H4 (cell line): ENCODE measurements at places on chromosomes 6 and 20. TPM values are rescaled to one million over a fixed set of nuclear protein-coding genes. Genes with fewer than 3 reads are reported as not detected.

GRCh38 chr6:104459543-104459942 lies 400.2 kb downstream of the HACE1 start:
- DNase-seq, result no peak

GRCh38 chr6:148770408-148771211 lies 23.8 kb downstream of the UST start:
- DNase-seq, result no peak

- no peak for DNase-seq
Observed at GRCh38 chr6:100695445-100695844, 185.7 kb downstream of the ASCC3 start.

DNA sequence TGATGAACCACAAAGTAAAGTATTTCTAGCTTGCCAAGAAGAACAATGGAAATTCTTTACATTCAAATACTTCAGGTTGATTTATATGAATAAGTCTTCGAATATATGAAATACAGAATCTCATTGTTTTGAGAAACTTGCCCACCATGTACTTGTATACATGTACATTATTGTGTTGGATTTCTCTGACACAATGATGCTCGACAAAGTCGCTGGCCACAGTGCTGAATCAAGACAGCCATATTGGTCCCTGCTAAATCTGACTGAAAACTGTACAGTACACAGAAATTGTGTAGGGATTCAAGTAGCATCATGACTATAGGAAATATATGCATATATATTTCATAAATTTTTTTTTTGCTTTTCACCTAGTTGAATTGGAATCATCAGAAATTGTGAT lies 13.1 kb upstream of the LIN28B start:
- peak; percentile 3 for DNase-seq

- DNase-seq, result no peak
Observed at GRCh38 chr20:60512443-60512842, 554.2 kb downstream of the CDH26 start.

PTGIS gene
- total RNA-seq, result not detected in 2 replicates

HSF2 gene
- 19.5 and 31.6 TPM in 2 replicates for total RNA-seq

GRCh38 chr6:72940265-72940664 lies 285.0 kb downstream of the KHDC1L start:
- DNase-seq, result no peak

TGM3 gene
- not detected in 2 replicates for total RNA-seq

WFDC10B gene
- not detected in 2 replicates for total RNA-seq

GRCh38 chr6:139198529-139199288 lies 63.8 kb downstream of the HECA start:
- DNase-seq, result no peak

GJA10 gene
- total RNA-seq, result not detected in 2 replicates

GRCh38 chr6:155439376-155439775 lies 16.3 kb downstream of the NOX3 start:
- no peak for DNase-seq

DNA sequence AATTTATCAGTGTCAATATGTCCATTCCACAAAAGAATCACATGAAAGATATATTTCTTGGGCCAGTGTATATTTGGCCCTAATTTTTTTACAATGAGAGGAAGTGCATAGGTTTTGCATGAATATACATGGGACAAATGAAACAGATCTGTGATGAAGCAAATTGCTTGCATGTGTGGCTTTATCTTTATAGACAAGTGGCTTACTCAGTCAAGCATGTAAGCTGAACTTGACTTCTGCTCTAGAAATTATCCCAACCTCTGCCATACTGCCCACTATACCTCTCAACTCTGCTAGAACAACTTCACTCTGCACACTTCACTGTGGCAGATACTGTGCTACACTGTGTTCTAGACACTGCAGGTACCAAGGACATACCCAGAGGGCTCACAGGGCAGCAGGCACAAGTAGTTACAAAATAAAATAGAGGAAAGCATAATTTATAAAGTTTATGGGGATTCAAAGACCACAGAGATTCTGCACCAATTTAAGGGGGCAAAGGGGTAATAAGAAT lies 349.2 kb upstream of the HSF2 start:
- no peak for DNase-seq

SLC35F1 gene
- 0.15 and 0.18 TPM in 2 replicates for total RNA-seq

DNA sequence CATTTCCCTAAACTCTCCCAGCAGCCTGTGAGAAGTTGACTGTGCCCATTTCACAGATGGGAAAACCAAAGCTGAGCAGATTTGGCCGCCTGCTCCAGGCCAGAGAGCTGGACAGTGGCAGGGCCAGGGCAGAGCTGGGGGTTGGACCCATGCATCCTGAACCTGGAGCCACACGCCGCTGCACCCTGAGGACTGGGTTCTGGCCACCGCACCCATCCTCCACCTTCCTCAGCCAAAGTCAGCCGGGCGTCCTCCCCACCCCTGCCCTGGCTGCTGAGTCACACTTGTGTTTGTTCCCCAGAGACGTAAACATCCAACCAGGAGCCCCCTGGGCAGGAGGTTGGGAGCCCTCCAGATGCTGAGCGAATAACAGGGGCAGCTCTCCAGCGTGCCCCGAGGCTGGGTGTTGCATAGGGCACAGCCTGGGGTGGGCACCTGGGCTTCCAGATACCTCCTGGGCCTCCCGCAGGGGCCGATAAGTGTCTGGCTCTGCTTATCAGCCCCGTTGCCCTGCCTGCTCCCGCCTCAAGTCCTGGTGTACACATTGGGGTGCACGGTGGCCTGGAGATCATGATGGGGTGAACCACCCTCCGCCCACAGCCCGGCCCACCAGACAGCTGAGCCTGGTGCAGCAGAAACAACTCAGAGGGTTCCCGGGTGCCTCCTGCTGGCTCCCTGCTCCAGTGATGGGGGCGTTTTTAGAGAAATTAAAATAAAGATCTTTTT lies 23.8 kb downstream of the RBM38 start:
- peak; percentile 71 for DNase-seq

ADGRF1 gene
- 0.17 TPM in 1 of 2 replicates, not detected in the other for total RNA-seq

GRCh38 chr6:26304213-26304796 lies 60.7 kb upstream of the BTN3A2 start:
- no peak for DNase-seq

GRCh38 chr6:110491644-110492317 lies 15.4 kb upstream of the SLC22A16 start:
- no peak for DNase-seq

- peak; percentile 79 for DNase-seq
Observed at GRCh38 chr6:31083742-31084354, 28.5 kb downstream of the C6orf15 start.

PHACTR3 gene
- 0.29 TPM in 1 of 2 replicates, not detected in the other for total RNA-seq

DNA sequence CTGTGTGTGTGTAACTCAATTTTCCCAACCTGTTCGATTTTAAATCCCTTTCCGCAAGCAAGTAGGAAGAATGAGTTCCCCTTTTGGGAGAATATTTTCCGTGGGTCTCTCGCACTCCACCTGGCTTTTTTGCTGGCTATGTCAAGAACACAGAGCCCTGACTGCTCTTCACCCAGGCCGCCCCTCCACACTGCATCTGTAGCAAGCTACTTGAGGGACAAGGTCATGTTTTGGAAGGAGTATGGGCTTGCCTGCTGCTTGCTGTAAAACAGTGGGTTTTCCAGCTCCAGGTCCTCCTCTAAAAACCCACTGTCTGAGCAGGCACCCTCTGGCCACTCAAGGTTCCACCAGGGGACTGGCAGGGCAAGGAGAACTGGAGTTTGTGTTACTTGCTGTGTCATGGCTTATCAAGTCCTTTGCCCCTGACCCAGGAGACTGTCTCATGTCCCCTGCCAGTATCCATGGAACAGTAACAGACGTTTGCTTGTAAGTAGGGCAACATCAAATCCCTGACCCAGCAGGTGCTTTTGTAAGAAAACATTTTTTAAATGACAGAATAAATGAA lies 35.5 kb upstream of the SYNJ2 start:
- DNase-seq, result no peak

DNA sequence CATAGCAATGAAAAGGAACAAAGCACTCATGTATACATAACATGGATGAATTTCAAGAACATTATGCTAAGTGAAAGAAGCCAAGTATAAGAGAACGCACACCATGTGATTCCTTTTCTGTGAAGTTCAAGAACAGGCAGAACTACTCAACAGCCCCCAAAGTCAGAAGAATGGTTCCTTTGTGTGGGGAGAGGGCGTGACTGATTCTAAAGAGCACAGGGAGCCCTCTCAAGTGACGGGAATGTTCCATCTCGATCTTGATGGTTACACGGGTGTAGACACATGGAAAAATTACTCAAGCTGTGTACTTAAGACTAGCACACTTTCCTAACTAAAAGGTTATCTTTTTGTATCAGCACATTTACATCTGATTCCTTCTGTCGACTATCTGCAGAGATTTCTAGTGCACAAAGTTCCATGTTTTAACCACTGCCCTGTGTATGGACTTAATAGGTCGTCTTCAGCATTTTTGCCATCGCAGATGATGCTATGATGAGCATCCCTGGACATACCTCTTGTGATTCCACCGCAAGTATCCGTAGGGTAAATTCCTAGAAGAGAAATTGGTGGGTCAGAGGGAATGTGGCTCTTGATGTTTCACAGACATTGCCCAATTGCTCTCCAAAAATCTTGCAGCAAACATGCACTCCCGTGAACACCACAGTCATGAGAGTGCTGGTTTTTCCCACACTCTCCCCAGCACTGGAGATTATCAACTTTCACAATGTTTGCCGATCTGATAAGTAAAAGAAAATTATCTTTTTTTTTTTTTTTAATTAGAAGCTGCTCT lies 279.3 kb downstream of the BMP7 start:
- no peak for DNase-seq

DNA sequence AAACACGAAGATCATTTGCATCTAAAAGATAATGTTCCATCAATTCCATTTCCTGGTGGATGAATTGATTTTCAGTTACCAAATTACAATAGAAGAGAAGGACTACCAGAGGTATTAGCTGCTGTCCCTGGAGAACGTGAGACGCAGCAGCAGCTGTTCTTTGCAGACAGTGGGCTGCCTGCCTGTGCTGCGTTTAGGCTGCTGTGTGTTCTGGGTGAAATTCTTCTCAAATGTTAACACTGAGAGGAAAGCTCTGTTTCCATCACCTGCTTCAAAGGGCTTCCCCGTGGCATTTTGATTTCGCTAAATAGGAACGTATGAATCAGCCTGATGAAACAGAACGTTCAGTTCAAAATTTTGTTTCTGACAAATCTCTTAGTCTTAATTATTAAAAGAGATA lies 362.2 kb downstream of the C6orf118 start:
- DNase-seq, result no peak

- DNase-seq, result no peak
Observed at GRCh38 chr6:19613678-19614077, 223.5 kb upstream of the ID4 start.

TRDN gene
- 0.08 and 0.51 TPM in 2 replicates for total RNA-seq

SYCP2 gene
- total RNA-seq, result 0.23 and 2.1 TPM in 2 replicates

TMEM217 gene
- total RNA-seq, result 1.1 and 1.6 TPM in 2 replicates

DNA sequence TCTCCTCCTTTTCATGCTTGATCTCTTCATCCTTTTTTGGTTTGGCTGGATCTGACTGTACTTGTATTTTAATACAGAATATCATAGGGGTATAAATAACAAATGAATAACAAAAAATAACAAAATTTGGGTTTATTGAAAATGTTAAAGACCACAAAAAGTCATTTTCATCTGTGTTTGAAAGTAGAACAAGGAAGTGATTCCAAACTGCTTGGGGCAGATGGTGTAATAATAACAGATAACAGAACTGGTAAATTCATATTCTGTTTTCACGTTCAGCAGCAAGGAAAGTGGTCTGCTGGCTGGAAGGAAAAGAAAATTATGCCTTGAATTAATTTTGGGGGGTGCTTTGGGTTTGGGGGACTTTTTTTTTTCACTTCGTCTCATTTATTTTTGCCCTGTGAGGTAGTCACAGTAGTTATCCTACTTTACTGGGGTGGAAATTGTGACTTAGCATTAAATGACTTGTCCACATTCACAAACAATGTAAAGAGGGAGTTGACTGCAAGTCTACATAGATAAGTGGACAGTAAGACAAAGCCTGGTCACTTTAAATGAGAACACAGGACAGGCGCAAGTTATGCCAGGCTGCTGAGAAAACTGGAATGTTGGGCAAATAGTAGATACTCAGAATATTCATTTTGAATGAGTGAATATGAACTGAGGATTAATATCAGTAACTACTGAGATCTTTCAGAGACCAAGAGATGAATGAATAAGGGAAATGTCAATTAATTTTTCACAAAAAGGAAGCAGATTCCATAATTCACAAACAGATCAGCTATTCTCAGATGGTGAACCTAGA lies 193.9 kb upstream of the CITED2 start:
- no peak for DNase-seq

FKBP5 gene
- 2.0 and 3.4 TPM in 2 replicates for total RNA-seq

- DNase-seq, result no peak
Observed at GRCh38 chr6:132235596-132236280, 165.5 kb downstream of the MOXD1 start.

SLPI gene
- 79.8 and 84.9 TPM in 2 replicates for total RNA-seq

IL20RA gene
- total RNA-seq, result 0.14 TPM in 1 of 2 replicates, not detected in the other

MICA gene
- 65.8 and 75.4 TPM in 2 replicates for total RNA-seq

- DNase-seq, result peak; percentile 16
Observed at GRCh38 chr6:131182991-131183425, 47.7 kb downstream of the AKAP7 start.

RHAG gene
- total RNA-seq, result not detected in 2 replicates

CCM2L gene
- 0.04 TPM in 1 of 2 replicates, not detected in the other for total RNA-seq

CPNE5 gene
- total RNA-seq, result not detected in 2 replicates

EZR gene
- 29.3 and 31.8 TPM in 2 replicates for total RNA-seq

GRCh38 chr6:87483929-87484328 lies 11.2 kb downstream of the SLC35A1 start:
- DNase-seq, result peak; percentile 76

BANF2 gene
- not detected in 2 replicates for total RNA-seq

DNA sequence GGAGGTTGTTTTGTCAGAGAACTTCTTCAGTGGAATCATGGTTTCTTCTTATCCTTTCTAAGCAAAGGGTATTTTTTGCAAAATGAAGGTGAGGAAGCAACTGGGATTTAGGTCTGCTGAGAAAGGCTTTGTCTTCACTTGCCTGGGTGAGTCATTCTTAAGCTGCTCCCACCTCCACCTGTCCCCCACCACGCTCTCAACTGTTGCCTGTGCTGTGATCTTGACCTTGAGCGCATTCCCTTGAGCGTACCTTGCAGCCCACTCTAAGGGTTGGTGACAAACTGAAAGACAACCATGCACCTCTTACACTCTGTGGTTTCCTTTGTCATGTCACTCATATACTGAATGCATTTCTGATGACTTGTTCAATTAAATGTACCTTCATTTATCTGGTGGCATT lies 641.1 kb downstream of the RNF144B start:
- no peak for DNase-seq

CTNNBL1 gene
- 31.2 and 39.8 TPM in 2 replicates for total RNA-seq

DNA sequence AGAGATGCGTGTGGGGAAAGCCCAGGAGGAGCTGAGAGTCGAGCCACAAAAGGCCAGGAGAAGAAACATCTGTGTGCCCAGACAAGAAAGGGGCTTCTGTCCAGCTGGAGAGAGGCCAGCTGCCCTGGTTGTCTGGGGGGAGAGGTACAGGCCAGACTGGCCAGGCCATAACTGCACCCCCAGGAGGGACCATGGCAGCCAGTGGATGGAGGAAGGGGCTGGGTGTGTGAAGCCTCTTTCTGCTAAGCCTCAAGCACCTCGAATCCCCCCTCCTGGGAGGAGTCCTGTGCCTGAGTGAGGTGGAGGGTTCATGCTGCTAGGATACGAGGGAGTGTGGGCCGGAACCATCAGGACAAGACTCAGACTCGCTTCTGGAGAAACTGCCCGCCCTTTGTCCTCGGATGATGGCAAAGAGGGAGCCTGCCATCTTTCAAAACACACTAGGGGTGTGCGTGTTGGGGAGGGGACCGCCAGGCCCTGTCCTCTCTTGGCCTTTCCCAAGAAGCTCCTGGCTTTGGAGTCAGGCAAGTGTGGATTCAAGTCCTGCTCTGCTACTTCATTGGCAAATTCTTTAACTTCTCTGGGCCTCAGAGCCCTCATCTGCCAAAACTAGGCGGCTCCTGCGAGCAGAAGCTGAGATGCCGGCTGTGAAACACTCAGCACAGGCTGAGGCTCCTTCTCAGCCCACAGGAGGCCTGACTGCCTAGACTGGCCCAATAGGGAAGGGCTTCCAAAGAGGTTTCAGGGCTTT lies 90.3 kb downstream of the ASXL1 start:
- DNase-seq, result no peak
